Activated T-cell treated with anti-CD3 and anti-CD28 coated beads for 4 hours (primary cell): ENCODE measurements at places on chromosomes 16 and 17.

DNA sequence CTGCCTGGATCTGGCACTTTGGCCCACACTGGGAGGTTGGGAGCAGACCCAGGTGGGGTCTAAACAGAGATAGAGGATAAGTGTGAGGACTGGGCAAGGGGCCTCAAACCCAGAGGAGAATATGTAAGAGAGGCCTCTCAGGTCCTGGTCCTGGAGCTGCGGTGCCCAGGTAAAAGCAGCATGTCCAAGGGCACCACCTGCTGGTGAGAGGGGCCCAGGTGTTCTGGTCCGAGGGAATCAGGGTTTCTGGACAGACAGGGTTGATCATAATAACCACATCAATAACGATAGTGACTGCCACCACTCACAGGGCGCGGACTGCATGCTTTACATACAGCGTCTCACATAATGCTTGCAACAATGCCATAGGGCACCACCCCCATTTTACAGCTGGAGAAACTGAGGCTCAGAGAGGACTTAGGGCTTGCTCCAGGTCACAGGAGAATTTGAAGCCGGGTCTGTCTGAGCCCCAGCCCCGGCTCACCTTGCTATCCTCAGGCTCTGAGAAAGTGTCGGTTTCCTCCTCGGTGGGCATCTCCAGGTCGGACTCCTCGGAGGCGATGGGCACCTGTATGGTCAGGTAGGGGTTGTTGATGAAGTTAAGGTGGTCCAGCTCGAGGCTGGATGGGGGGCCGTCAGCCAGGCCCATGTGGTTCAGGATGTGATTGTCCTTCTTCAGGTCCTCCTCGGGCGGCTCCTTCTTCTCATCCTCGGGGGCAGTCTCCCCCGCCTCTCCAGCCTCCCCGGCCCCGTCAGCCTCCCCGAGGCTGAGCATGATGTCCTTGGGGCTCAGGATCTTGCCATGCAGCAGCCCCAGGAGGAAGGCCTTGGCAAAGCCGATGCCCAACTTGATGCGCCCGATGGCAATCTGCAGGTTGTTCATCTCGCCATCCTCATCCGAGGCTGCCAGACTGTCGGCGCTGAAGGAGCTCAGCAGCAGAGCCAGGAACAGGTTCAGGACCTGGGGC lies 19.1 kb upstream of the CD79B start:
- peak; percentile 14 for DNase-seq

DNA sequence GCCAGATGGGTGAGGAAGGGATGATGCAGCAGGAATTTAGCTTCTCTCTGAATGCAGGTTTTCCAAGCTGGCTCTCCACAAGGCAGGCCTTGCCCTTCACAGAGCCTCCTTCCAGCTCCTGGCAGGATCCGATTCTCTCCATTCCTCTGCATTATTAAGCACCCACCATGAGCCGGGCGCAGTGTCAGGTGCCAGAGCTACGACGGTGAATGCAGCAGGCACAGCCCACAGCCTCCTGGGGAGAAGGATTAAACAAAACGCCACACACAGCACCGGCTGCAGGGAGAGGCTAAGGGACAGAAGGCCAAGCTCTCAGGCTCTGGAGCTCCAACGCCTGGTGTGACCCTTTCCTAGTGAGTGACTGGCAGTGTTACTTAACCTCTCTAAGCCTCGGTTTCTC lies 7.1 kb upstream of the MT2A start:
- DNase-seq, result no peak

DNA sequence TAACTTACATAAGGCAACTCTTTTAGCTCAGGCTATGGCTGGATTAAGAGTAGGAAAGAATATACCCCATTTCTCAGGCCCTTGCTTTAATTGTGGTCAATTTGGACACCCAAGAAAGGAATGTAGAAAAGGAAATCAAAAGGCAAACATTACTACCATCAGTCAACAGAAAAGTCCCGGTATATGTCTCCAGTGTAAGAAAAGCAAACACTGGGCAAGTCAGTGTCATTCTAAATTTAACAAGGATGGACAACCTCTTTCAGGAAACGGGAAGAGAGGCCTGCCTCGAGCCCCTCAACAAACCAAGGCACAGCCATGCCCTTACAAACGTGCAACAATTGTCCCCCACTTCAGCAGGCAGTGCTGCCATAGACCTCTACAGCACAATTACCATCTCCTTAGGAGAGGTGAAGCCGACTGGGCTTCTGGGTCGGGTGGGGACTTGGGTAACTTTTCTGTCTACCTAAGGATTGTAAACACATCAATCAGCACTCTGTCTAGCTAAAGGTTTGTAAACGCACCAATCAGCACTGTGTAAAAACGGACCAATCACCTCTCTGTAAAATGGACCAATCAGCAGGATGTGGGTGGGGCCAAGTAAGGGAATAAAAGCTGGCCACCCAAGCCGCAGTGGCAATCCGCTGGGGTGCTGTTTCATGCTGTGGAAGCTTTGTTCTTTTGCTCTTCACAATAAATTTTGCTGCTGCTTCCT lies 12.4 kb downstream of the MRPL58 start:
- DNase-seq, result no peak

GRCh38 chr16:972316-973002 lies 1.7 kb upstream of the LMF1 start:
- DNase-seq, result no peak

- no peak for DNase-seq
Measured at GRCh38 chr17:51541215-51541614, 280.9 kb downstream of the UTP18 start.

DNA sequence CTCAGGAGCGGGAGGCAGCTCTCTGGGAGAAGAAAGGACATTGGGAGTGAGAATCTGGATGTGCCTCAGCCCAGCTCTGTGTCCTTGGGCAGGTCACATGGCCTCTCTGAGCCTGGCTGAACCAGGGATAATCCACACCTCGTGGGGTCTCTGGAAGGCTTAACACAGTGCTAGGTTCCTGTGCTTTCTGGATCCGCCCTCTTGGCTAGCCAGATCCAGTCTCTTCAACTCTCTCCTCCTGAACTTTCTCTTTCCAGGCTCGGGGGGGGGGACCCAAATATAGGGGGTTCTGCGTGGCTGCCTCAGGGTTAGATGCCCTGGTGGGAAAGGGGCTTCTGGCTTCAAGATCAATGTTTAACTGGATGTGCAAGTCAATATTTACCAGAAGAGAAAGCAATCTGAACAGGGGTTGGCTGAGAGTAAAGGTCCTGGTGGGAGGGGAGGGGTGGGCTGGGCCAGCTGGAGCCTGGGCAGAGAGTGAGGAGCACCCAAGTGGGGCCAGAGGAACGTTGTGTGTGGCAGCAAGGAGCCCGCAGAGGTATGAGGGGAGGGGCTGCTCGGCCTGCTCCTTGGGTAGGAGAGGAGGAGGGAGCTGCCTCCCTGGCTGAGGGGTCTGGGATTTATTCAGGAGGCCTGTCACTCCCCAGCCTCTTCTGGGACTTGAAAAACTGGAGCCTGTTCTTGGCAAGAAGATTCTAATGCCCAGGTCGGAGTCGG lies at the start of gene SERPINF2:
SERPINF2 (plus strand) TSS at position 501 of the 717 bp plus-strand sequence. CDS start 2,125 bp downstream, outside the sequence.
- no peak for DNase-seq

DNA sequence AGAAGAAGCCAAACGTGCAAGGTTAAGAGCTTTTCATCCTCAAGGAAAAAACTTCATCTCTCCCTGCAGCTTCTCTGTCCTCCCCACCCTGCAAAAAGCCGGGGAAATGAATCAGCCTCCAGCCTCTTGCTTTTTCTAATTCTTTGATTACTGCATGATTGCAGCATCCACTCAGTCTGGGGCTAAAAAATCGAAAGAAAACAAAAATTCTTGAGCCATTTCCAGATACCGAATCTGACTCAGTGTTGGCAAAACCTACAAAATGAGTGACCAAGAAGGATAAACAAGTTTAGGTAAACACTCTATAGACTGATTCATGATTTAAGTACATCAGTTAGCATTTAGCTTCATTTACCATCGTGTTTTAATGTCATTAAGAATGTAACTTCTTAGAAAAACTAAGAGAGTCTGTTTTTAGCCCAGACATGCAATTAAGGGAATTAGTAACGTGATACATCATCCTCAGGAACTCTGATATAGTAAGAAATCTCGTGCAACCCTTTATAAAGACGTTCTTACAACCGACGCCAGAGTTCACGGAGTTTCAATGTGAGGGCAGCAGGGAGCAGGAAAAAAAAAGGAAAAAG lies 287.3 kb upstream of the FOXF1 start:
- DNase-seq, result no peak

DNA sequence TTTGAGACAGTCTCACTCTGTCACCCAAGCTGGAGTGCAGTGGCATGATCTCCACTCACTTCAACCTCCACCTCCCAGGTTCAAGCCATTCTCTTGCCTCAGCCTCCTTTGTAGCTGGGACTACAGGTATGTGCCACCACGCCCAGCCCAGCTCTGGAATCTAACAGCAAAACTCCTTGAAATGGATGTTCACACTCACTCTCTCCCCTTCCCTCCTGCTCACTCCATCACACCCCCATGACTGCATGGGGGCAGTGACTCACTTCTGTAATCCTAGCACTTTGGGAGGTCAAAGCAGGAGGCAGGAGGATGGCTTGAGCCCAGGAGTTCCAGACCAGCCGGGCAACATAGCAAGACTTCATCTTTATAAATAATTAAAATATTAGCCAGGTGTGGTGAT lies 11.1 kb upstream of the TFAP4 start:
- DNase-seq, result no peak

- no peak for DNase-seq
Measured at GRCh38 chr16:89517128-89517527, 8.9 kb downstream of the SPG7 start.

DNA sequence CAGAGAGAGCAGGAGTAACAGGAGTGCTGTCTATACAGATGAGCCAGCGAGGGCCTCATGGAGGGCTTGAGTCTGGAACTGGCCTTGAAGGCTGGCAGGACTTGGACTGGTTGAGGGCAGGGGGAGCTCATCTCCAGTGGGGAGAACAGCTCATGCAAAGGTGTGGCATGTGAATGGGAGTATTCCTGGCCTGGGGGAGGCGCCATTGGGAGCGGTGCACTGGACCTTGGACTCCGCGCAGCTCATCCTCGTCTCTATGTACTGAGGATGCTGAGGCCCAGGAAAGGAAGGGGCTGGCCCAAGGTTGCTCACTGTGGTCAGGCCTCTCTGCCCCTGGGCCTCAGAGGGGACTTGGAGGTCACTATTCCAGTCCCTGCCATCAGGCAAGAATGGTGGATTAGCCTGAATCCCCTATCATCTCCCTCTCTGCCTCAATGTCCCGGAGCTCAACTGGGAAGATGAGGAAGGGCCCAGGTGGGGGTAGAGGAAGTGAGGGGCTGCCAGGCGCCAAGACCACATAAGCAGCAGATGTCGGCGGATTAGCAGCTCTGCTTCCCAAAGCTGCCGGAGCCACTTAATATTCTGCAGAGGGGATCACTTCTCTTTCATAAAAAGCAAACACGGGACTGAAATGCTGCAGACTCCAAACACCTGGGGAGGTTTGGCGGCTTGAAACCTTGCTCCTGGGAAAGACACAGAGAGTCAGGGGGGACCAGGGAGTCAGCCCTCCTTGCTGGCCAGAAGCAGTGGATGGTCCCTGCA lies 88.9 kb downstream of the SDK2 start:
- no peak for DNase-seq

DNA sequence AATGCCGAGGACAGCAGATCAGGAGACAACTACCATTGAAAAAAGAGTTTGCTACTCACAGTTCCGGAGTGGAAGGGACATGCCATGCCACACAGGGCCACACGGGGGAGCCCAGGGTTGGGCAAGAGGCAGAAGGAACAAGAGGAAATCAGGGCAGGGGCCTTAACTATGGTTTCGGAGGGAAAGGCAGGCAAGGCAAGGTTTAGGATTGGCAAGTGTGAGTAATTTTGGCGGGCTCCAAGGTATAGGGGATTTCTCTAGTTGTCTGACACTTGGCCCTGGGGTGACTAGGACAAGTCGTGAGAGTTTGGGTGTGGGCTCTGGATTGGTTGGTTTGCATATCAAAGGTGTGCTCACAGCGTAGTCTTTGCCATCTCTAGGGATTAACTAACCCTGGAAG lies 27.0 kb upstream of the NTN1 start:
- DNase-seq, result peak; percentile 51

- no peak for DNase-seq
Measured at GRCh38 chr16:12323007-12323758, 346.6 kb downstream of the SNX29 start.

- no peak for DNase-seq
Measured at GRCh38 chr17:21164216-21164615, 37.5 kb downstream of the DHRS7B start.

DNA sequence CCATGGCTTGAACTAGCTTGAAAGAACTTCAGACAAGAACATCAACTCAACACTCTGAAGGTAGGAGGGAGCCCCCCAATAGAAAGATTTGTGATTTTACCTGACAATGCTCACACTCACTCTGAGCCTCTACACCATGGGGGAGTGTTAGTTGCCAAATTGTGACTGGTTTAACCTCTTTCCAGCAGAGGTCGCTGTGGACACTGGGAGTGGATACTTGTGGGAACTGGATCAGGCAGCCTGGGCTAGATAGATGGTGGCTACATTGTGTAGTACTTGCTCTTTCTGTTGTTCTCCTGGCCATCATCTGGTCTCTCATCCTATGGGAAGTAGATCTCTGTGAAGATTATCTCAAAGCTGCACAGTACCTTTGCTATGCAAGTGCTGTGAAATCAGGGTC lies 2.9 kb downstream of the SMPD3 start:
- DNase-seq, result no peak
